ENCODE measurements at places on chromosomes 3 and 15.

- DNase-seq: no peak
Measured at GRCh38 chr15:44296625-44297524, 8.4 kb downstream of the GOLM2 start.

- no peak for DNase-seq
Measured at GRCh38 chr3:108342837-108343486, 46.6 kb downstream of the HHLA2 start.

DNA sequence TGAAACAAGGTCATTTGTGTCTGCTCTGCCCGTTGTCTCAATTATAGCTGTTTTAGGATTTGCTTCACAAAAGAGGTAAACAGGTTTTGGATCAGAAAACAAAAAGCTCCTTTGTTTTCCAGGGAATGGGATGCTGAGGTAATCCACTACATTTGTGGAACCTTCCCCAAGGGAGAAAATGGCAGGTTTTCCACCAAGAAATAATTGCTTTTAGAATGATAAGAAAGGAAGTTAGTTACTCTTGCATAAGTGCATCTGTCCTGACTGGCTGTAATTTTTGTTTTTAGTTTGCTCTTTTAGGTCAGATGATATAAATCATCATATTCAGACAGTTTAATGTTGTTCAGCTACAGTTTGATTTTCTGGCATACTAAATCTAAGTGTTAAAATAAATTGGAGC is 198.5 kb upstream of the COL8A1 start:
- no peak for DNase-seq

- no peak for DNase-seq
Measured at GRCh38 chr15:90307661-90308060, 42.2 kb downstream of the NGRN start.

DNA sequence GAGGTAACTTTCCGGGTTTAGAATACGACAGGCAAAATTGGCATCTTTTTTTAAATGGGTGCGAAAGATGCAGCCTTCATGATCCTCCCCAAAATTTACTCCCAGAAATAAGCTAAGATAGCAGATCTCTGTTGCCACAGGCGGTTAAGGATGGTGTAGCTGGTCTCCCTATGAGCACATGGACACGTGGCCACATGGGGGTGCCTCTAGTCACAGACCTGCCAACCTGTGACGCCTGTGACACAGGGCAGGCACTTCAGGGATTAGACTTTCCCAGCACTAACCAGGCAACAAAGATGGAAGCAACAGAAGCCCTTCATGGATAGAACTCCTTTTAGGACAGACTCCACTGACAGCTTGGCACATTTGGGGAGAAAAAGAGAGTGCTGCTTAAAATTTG is 320.3 kb downstream of the THSD4 start:
- no peak for DNase-seq

- DNase-seq: no peak
Measured at GRCh38 chr3:23071296-23071695, 131.8 kb upstream of the UBE2E2 start.

DNA sequence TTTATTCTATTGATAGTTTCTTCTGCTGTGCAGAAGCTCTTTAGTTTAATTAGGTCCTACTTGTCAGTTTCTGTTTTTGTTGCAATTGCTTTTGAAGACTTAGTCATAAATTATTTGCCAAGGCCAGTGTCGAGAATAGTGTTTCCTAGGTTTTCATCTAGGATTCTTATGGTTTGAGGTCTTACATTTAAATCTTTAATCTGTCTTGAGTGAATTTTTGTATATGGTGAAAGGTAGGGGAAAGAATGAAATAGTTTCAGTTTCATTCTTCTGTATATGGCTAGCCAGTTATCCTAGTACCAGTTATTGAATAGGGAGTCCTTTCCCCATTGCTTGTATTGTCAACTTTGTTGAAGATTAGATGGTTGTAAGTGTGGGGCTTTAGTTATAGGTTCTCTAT is 10.6 kb upstream of the GCSAM start:
- DNase-seq: no peak

- DNase-seq: no peak
Measured at GRCh38 chr3:101117980-101118379, 124.8 kb upstream of the ABI3BP start.

DNA sequence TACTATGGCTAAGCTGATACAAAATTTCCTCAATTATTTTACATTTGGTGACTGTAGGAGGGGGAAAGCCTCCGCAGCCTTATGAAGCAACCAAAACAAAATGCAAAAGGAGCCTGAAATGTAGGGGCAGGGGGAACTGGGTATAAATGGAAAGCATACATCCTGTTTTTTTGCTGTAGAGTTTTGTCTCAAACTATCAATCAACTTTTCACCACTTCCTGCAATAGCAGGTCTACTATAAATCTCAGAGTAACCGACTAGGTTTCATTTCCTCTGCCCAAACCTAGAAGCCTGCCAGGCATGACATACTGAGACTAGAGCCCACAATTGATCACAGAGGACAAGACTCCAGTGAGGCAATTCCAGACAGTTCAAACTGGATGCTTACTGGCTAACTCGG is 91.3 kb downstream of the SHQ1 start:
- DNase-seq: no peak

GRCh38 chr3:46371519-46372340 is 984 bp downstream of the CCR5 start:
- no peak for DNase-seq

DNA sequence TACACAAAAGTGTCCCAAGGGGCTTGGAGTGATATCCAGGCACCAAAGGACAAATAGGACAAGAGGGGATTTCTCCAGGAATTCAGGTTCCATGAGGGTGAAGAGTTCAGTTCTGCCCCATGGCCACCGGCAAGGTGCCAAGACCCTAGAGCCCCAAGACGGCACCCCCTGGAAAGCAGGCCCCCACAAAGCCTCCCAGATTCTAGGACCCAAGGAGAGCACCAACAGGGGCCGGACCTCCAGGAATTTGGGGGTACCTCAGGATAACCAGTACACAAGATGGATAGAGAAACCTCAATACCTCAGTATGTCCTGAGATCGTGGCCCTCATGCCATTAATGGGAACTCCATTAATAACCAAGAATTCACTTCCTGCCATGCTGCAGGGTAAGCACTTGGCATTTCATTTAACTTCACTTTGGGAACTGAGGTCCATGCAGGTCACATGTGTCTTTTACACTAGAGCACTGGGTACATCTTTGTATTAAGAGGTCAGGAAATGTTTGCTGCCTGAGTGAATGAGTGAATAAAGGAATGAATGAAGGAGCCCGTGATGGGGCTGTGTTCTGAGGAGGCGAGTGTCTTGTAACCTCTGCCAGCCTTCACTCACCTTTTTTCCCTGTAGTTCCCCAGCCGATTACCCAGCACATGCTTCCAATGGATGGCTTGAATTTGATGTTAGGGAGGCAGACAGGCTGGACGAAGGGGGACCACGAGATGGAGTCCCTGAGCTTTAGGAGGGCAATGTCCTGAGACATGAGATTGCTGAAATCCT is 15.5 kb upstream of the PRSS50 start:
- DNase-seq: no peak

DNA sequence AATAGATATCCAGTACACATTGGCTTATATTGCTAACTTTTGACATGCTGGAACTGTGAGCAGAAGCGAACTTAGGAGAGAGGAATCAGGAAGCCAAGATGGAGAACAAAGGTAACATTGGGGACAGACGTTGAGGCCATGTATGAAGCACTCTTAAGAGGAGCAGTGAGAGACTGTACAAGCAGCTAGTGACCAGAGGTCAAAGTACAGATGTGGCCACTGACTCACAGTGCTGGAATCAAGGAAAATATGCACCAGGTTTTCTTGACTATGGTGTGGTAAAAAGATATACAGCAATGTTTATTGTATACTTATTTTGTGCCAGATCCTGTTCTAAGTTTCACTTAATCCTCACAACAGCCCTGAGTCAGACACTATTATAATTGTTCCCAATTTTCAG is 2.0 kb upstream of the IL20RB start:
- DNase-seq: no peak

DNA sequence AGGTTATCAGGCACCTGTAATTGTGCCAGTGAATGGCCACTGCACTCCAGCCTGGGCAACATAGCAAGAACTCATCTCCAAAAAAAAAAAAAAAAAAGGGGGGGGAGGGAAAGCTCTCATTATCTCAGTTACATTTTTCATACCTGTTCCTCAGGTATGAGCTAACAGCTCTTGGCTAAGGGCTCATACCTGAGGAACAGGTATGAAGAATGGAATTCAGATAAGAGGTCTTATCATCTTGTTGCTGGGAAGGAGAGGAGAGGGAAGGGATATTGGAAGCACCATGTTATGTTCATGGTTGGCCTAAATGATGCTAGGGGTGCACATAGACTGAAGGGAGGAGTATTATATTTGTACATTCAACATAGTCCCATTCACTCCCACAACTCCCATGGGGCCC is 2.6 kb downstream of the SLC15A2 start:
- DNase-seq: no peak
